CD8-positive, alpha-beta memory T cell (primary cell): ENCODE measurements at places on chromosomes 13 and 19.
A peak's percentile ranks its signal among the peaks of the same experiment; 100 is the strongest.

- peaks cover 5% of the 10 kb centered on the region for H3K4me1 ChIP-seq
- H3K27ac ChIP-seq = no peak overlapping the region
- no peak for DNase-seq
- no peaks in the 10 kb centered on the region for H3K36me3 ChIP-seq
These were observed 72.3 kb downstream of the NAA16 start for GRCh38 chr13:41383386-41383785.

GRCh38 chr13:100854006-100854405, 179.4 kb upstream of the TMTC4 start:
- no peaks in the 10 kb centered on the region for H3K27me3 ChIP-seq
- no peaks in the 10 kb centered on the region for H3K4me1 ChIP-seq
- no peak for DNase-seq
- no peak overlapping the region for H3K27ac ChIP-seq
- no peak overlapping the region for H3K4me3 ChIP-seq
- H3K36me3 ChIP-seq = no peaks in the 10 kb centered on the region

GRCh38 chr13:66409542-66409941, 820.6 kb downstream of the PCDH9 start:
- no peaks in the 10 kb centered on the region for H3K27me3 ChIP-seq
- no peak overlapping the region for H3K27ac ChIP-seq
- no peaks in the 10 kb centered on the region for H3K36me3 ChIP-seq
- no peaks in the 10 kb centered on the region for H3K4me1 ChIP-seq

GRCh38 chr13:33636243-33636642, 181.7 kb upstream of the RFC3 start:
- no peaks in the 10 kb centered on the region for H3K36me3 ChIP-seq
- no peak for DNase-seq
- no peak overlapping the region for H3K27ac ChIP-seq
- H3K4me1 ChIP-seq = no peaks in the 10 kb centered on the region

DNA sequence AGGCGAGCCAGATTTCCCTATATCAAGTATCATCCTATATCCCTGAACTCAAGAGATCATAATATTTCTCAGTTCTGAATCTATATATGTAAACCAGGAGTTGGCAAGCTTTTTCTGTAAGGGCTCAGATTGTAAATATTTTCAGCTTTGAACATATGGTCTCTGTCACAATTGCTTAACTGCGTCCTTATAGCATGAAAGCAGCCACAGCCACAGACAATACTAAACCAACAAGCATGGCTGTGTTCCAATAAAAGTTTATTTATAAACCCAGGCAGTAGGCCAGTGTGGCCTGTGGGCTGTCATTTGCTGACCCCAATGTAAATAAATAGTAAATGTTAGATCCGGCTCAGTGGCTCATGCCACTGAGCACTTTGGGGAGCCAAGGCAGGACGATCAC, 12.2 kb upstream of the MYH14 start:
- no peak overlapping the region for H3K4me3 ChIP-seq
- no peaks in the 10 kb centered on the region for H3K27me3 ChIP-seq

DNA sequence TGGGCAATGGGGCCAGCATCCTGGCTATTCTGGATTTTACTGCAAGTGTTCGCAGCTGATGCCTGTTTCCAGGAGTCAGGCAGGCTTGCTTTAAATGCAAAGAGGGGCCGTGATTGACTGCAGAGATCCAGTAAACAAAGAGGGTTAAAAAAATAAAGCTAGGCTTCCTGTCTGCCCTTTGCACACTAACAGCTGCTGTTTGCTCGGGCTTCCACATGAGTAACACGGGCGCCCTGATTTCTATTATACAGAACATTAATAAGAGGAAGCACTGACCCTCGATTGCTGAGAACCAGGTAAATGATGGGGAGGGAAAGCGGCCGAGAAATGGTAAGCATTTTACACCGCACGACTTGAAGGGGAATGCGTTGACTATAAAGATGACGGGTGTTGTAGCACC, 254.2 kb upstream of the ZNF507 start:
- H3K4me1 ChIP-seq = no peaks in the 10 kb centered on the region
- no peak overlapping the region for H3K27ac ChIP-seq
- no peak overlapping the region for H3K4me3 ChIP-seq

DNA sequence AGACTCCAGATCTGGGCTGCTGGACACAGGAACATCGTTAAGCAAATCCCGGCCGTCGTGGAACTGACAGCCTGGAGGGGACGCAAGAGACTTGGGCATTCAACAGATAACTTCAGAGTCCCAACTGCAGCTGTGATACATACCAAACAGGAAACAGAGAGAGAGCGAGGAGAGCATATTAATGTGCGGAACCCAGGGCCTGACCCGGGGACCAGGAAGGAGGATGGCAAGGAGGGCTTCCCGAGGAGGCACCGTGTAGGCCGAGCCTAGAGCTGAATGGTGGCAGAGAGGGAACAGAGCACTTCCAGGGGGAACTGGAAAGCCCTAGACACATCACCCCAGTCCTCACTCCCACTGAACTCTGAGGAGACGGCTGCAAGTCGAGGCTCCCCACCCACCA, 68.1 kb downstream of the SIPA1L3 start:
- no peak overlapping the region for H3K4me3 ChIP-seq
- no peaks in the 10 kb centered on the region for H3K36me3 ChIP-seq
- no peaks in the 10 kb centered on the region for H3K4me1 ChIP-seq
- no peak overlapping the region for H3K27ac ChIP-seq

DNA sequence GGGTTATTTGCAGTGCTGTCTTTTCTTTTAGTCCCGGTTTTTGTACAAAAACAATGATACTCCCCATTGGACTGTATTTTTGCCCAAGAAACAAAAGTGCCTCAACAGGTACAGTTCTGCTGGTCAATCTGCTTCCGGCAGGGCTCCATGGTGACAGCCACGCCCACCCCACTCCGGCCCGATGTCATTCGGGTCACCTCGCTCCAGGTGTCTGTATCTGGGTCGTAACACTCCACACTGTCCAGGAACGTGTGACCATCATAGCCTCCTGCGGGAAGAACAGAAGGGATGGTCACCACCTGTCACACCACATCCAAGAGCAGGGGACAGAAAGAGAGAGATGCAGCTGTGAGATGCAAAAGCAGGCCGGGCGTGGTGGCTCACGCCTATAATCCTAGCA, 16.6 kb downstream of the KEAP1 start:
- H3K4me3 ChIP-seq = no peak overlapping the region
- DNase-seq = no peak
- H3K36me3 ChIP-seq = peaks cover 15% of the 10 kb centered on the region
- H3K27me3 ChIP-seq = no peaks in the 10 kb centered on the region
- H3K4me1 ChIP-seq = no peaks in the 10 kb centered on the region

GRCh38 chr13:54633456-54633855, 1604.8 kb downstream of the OLFM4 start:
- DNase-seq = no peak
- H3K4me1 ChIP-seq = no peaks in the 10 kb centered on the region
- no peaks in the 10 kb centered on the region for H3K27me3 ChIP-seq
- no peaks in the 10 kb centered on the region for H3K36me3 ChIP-seq
- H3K4me3 ChIP-seq = no peak overlapping the region

- no peak for DNase-seq
- H3K4me1 ChIP-seq = peaks cover 53% of the 10 kb centered on the region
- H3K27ac ChIP-seq = no peak overlapping the region
- no peaks in the 10 kb centered on the region for H3K27me3 ChIP-seq
- no peak overlapping the region for H3K4me3 ChIP-seq
- H3K36me3 ChIP-seq = peaks cover 43% of the 10 kb centered on the region
These were observed 5.1 kb downstream of the ZNF507 start for GRCh38 chr19:32350471-32350865.

DNA sequence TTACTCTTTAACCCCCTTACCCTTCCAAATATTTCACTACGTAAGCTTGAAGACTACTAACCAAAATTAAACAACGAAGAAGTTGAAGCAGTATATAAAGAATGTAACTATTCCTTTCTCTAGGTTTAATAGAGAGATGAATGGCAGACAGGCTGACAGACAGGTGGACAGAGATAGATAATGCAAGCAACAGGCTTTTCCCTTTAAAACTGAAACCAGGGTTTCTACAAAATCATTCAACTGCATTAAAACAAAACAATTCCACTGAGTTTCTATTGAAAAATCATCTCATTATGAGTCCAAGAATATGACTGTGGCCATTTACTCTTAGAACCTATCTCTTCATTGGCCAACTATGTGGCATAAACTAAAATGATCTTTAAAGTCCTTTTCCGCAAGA, 15.2 kb downstream of the LNX2 start:
- H3K27ac ChIP-seq = no peak overlapping the region
- no peak overlapping the region for H3K4me3 ChIP-seq
- H3K36me3 ChIP-seq = no peaks in the 10 kb centered on the region
- H3K4me1 ChIP-seq = no peaks in the 10 kb centered on the region

DNA sequence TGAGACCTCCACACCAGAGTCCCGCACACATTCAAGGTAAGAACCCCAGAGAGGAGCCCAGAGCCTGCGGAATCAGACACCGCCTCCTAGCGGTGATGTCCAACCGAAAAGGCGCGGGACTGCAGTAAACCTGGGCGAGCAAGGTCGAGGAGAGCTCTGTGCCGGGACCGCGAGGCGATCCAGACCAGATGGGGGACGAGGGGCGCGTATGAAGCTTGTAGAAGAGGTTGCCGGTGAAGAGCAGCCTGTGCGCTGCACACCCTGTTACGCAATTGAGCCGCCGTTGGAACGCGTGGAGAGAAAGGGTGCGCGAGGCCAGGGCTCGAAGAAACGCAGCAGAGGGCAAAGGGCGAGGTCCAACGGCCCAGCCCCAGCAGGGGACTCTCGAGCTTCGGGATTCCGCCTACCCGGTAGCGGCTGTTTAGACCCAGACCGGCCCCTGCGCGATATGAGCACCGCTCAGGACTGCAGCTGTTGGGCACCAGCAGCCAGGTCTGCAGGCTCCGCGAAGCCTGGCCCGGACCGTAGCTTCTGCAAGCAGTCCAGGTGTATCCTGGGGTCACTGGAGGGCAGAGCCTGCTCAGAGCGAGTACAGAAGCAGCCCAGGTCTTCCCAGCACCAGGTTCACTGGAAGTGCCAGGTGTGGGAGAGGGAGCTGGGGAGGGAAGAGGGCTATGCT, 65.9 kb upstream of the ZNF599 start:
- DNase-seq = no peak
- peaks cover 3% of the 10 kb centered on the region for H3K4me1 ChIP-seq
- no peaks in the 10 kb centered on the region for H3K27me3 ChIP-seq
- H3K36me3 ChIP-seq = no peaks in the 10 kb centered on the region
- H3K27ac ChIP-seq = no peak overlapping the region

GRCh38 chr13:77919246-77919920, 752 bp upstream of the EDNRB start:
- DNase-seq = no peak
- H3K36me3 ChIP-seq = no peaks in the 10 kb centered on the region
- H3K27me3 ChIP-seq = no peaks in the 10 kb centered on the region
- H3K27ac ChIP-seq = no peak overlapping the region
- H3K4me1 ChIP-seq = no peaks in the 10 kb centered on the region

DNA sequence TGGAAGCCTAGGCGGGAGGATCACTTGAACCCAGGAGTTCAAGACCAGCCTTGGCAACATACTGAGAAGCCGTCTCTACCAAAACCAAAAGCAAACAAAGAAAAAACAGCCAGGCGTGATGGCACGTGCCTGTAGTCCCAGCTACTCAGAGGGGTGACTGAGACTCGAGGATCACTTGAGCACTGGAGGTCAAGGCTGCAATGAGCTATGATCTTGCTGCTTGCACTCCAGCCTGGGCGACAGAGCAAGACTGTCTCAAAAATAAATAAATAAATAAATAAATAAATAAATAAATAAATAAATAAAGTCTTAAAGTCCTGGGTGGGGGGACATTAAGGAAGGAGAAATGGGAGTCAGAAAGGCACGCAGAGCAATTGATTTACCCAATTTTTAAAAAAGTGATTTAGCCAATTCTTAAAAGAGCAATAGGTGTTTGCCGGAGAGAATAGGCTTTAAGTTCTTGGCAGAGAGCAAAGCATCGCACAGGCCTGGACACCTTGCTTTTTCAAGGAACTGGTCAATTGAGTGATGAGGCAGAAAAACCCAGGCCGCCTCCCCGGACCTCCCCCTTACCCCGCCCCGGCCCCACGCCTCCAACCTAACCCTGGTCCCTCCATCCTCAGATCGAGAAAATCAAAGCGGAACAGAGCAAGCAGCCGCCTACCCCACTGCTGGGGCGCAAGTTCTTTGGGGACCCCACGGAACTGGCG, 9.5 kb upstream of the SHKBP1 start:
- H3K36me3 ChIP-seq = no peaks in the 10 kb centered on the region
- DNase-seq = no peak
- no peak overlapping the region for H3K27ac ChIP-seq
- no peak overlapping the region for H3K4me3 ChIP-seq

- H3K27me3 ChIP-seq = no peaks in the 10 kb centered on the region
- peak overlapping the region; percentile 82 for H3K27ac ChIP-seq
- H3K4me3 ChIP-seq = peak overlapping the region; percentile 90
- peaks cover 34% of the 10 kb centered on the region for H3K4me1 ChIP-seq
These were observed 344 bp downstream of the NHLRC3 start for GRCh38 chr13:39038569-39039030.

DNA sequence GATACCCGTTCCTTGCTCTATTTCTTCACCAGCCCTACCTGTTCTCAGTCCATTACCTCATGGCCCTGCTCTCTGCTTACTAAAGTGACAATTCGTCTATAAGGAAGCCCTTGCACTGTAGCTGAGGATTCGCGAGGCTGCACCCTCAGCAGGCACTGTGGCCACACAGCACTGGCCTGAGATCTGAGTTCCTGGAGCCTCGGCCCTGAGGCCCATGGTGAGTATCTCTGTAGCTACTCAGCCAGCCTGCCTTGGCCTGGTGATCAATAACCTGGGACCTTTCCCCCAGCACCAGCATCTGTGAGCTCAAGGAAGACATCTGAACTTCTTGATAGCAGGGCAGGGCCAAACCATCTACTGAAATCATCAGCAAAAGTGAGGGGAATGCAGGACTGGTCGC, 90.7 kb downstream of the RGCC start:
- H3K27ac ChIP-seq = no peak overlapping the region
- no peaks in the 10 kb centered on the region for H3K27me3 ChIP-seq
- no peaks in the 10 kb centered on the region for H3K4me1 ChIP-seq

DNA sequence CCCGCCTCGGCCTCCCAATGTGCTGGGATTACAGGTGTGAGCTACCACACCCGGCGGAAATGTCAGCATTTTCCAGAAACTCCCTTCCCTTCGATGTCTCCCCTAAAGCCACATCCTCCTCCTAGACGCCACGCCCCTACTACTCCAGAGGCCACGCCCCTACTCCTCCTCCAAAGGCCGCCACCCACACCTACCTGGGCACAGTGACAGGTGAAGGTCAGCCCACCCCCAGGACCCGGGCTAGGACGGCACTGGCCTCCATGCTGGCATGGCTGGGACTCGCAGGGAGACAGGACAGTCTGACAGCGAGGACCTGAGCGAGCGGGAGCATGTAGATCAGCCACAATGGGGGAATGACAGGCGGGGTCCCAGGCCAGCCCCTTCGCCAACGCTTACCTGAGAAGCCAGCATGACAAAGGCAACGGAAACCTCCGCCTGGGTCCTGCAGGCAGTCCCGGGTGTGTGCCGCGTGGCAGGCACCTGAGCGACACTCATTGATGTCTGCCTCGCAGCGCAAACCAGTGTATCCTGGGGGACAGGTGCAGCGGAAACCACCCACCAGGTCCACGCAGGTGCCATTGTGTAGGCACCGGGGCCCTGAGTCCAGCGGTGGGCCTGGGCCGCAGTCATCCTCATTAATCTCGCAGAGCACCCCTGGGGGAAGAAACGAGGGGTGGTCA, 22.0 kb downstream of the NOTCH3 start:
- H3K36me3 ChIP-seq = no peaks in the 10 kb centered on the region
- no peak overlapping the region for H3K4me3 ChIP-seq
- DNase-seq = no peak
- H3K4me1 ChIP-seq = peaks cover 4% of the 10 kb centered on the region
- no peak overlapping the region for H3K27ac ChIP-seq
- H3K27me3 ChIP-seq = no peaks in the 10 kb centered on the region
